ENCODE measurements at places on chromosomes 16 and 17.

- no peak for DNase-seq
Observed at GRCh38 chr16:76777721-76778465, 413.1 kb upstream of the MON1B start.

GRCh38 chr16:10525214-10525825 is 55.1 kb downstream of the EMP2 start:
- no peak for DNase-seq

- no peak for DNase-seq
Observed at GRCh38 chr17:71444078-71444477, 676.7 kb upstream of the SOX9 start.

- no peak for DNase-seq
Observed at GRCh38 chr17:32916134-32916533, 11.8 kb upstream of the TMEM98 start.

GRCh38 chr17:39548494-39549225 is 59.1 kb downstream of the NEUROD2 start:
- DNase-seq = no peak

- no peak for DNase-seq
Observed at GRCh38 chr17:73182616-73183310, 10.1 kb upstream of the COG1 start.

DNA sequence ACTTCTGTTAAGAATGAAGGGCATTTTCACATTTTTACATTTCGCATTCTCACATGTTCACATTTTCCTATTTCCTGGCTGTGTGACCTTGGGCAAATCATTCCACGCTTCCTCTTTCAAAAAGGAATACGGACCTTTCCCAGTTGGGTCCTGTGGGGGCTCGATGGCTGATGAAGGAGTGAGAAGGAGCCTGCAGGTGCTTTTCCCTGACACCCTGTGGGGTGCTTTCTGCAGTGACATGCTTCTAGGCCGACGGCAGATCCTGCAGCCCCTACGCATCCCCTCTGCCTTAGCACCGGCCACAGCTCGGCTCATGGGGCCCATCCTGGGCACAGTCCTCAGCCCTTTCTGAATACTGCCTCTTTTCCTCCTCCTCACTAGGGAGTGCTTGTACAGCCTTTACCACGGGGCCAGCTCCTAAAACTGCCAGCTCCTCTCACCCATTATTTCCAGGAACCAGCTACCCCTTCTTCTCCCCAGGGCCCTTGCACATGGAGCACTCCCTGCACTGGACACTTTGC is 91.0 kb downstream of the FOXL1 start:
- no peak for DNase-seq

- no peak for DNase-seq
Observed at GRCh38 chr17:4333041-4333440, 33.4 kb downstream of the UBE2G1 start.

- no peak for DNase-seq
Observed at GRCh38 chr17:50170662-50171370, 5.0 kb downstream of the SGCA start.

DNA sequence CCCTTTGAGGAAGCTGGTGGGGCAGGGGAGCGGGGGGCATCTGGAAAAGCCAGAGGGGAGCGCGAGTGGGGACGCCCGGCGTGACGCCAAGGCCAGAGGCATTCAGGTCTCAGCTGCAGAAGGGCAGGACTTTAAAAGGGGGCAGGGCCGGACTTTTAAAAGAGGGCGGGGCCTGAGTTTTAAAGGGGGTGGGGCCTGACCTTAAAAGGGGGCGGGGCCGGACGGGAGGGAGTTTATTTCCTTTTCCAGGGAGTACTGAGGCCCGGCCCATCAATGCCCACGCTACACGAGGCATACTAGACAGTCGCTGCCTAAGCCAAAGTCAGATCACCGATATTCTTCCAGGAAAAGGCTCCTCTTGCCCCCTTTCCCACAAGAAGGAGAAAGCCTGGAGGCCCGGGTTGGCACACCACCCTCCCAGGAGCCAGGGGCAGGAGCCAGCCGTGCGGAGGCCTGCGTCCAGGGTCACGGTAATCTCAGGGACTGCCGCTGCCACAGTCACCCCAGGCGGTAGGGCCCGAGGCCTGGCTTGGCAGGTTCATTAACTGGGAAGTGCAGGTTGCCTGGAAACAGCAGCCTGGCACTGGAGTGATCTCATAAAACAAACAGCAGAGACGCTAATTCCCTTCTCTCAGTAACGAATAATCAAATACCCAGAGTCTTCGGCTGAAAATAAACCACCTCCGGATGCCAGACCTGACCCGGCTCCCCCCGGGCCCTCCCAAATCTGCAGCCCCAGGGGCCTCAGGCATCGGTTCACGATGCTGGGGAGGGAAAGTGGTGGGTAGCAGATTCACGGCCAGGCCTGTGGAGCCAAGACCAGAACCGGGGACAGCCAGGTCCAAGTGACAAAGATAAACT is 90.7 kb downstream of the TIMM22 start:
- peak; percentile 48 for DNase-seq
